ENCODE measurements at places on chromosomes 1 and 21.

- no peaks in the 10 kb centered on the region for H3K27me3 ChIP-seq
- peaks cover 11% of the 10 kb centered on the region for H3K36me3 ChIP-seq
- peaks cover 16% of the 10 kb centered on the region for H3K4me1 ChIP-seq
- peak overlapping the region; percentile 83 for H3K4me3 ChIP-seq
Observed at GRCh38 chr1:150487763-150488115, 520 bp downstream of the TARS2 start.

GRCh38 chr1:234960722-234961455 lies 167.7 kb downstream of the TOMM20 start:
- H3K27me3 ChIP-seq, result no peaks in the 10 kb centered on the region
- no peaks in the 10 kb centered on the region for H3K36me3 ChIP-seq
- peaks cover 74% of the 10 kb centered on the region for H3K4me1 ChIP-seq
- H3K27ac ChIP-seq, result peak overlapping the region; percentile 99
- H3K4me3 ChIP-seq, result no peak overlapping the region
- no peak for DNase-seq

- peaks cover 6% of the 10 kb centered on the region for H3K36me3 ChIP-seq
- peaks cover 8% of the 10 kb centered on the region for H3K4me1 ChIP-seq
- no peak overlapping the region for H3K4me3 ChIP-seq
- DNase-seq, result no peak
- H3K27ac ChIP-seq, result no peak overlapping the region
Observed at GRCh38 chr1:205530116-205530515, 25.6 kb downstream of the CDK18 start.

- H3K27me3 ChIP-seq, result no peaks in the 10 kb centered on the region
- DNase-seq, result no peak
- H3K4me1 ChIP-seq, result no peaks in the 10 kb centered on the region
- H3K27ac ChIP-seq, result no peak overlapping the region
- H3K36me3 ChIP-seq, result peaks cover 5% of the 10 kb centered on the region
- no peak overlapping the region for H3K4me3 ChIP-seq
Observed at GRCh38 chr1:65321879-65322278, 12.5 kb downstream of the DNAJC6 start.

DNA sequence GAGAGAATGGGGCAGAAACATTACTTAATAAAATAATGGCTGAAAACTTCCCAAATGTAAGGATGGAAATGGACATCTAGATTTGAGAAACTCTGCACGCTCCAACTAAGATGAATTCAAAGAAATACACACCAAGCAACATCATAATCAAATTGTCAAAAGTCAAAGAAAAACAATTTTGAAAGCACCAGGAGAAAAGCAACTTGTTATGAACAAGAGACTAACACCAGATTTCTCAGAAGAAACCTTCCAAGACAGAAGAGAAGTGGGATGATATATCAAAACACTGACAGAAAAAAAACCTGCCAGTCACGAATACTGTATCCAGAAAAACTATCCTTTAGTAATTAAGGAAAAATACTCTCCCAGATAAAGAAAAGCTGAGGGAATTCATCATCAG lies 208.6 kb upstream of the SAMSN1 start:
- DNase-seq, result no peak
- no peaks in the 10 kb centered on the region for H3K27me3 ChIP-seq
- no peaks in the 10 kb centered on the region for H3K36me3 ChIP-seq
- H3K27ac ChIP-seq, result no peak overlapping the region

GRCh38 chr21:14452031-14452726 lies 69.2 kb upstream of the HSPA13 start:
- no peak for DNase-seq
- H3K4me3 ChIP-seq, result no peak overlapping the region
- no peak overlapping the region for H3K27ac ChIP-seq
- no peaks in the 10 kb centered on the region for H3K36me3 ChIP-seq
- no peaks in the 10 kb centered on the region for H3K4me1 ChIP-seq

DNA sequence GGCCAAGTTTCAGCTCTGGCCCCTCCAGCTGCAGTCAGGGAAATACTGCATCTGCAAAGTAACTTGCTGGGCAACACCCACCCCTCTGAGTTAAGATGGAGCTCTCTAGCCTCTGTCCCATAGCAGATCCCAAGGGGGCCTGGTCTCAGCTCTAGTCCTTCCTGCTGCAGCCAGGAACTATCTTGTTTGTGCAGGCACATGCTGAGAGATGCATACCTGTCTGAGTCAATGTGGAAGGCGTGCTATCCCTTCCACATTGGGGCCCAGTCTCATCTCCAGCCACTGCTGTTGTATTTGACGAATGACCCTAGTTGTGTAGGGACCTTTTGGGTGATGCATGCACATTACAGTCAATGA lies 76.4 kb downstream of the CTH start:
- H3K4me3 ChIP-seq, result no peak overlapping the region
- no peak for DNase-seq
- H3K36me3 ChIP-seq, result peaks cover 2% of the 10 kb centered on the region
- H3K27ac ChIP-seq, result no peak overlapping the region
- H3K4me1 ChIP-seq, result peaks cover 10% of the 10 kb centered on the region

DNA sequence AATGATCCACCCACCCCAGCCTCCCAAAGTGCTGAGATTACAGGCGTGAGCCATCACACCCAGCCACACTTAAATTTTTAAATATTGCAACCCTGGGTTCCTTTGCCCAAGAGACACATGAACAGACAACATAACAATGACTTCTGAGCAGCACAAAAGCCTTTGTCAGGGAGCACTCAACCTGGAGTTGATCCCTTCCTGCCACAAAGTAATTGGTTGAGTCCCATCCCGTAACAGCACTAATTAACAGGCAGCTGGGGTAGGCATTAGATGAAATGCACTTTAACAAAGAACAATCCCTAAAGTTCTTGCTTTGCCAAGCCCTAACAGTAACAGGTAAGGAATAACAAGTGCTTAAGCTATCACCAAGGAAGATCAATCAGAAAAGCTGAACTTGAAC lies 5.9 kb upstream of the BCAR3 start:
- H3K4me1 ChIP-seq, result no peaks in the 10 kb centered on the region
- H3K4me3 ChIP-seq, result no peak overlapping the region
- H3K36me3 ChIP-seq, result no peaks in the 10 kb centered on the region
- no peak overlapping the region for H3K27ac ChIP-seq
- no peaks in the 10 kb centered on the region for H3K27me3 ChIP-seq
- DNase-seq, result no peak

GRCh38 chr1:236209185-236209584 lies 66.8 kb downstream of the GPR137B start:
- H3K27me3 ChIP-seq, result no peaks in the 10 kb centered on the region
- no peaks in the 10 kb centered on the region for H3K4me1 ChIP-seq
- no peak overlapping the region for H3K27ac ChIP-seq
- no peak for DNase-seq

GRCh38 chr1:3365523-3366125 lies 88.8 kb upstream of the ARHGEF16 start:
- peaks cover 9% of the 10 kb centered on the region for H3K27me3 ChIP-seq
- peak overlapping the region; percentile 96 for H3K27ac ChIP-seq
- peaks cover 58% of the 10 kb centered on the region for H3K4me1 ChIP-seq
- peaks cover 4% of the 10 kb centered on the region for H3K36me3 ChIP-seq
- H3K4me3 ChIP-seq, result peak overlapping the region; percentile 40

GRCh38 chr1:176617881-176618280 lies 154.9 kb downstream of the PAPPA2 start:
- H3K27me3 ChIP-seq, result peaks cover 4% of the 10 kb centered on the region
- no peaks in the 10 kb centered on the region for H3K4me1 ChIP-seq
- no peaks in the 10 kb centered on the region for H3K36me3 ChIP-seq
- no peak overlapping the region for H3K4me3 ChIP-seq
- H3K27ac ChIP-seq, result no peak overlapping the region
